Kidney (tissue), 22 donors: ENCODE measurements at places on chromosomes 3 and 15. TPM values are rescaled to one million over a fixed set of nuclear protein-coding genes. Genes with fewer than 3 reads are reported as not detected.
A peak's percentile ranks its signal among the peaks of the same experiment; 100 is the strongest.

DNA sequence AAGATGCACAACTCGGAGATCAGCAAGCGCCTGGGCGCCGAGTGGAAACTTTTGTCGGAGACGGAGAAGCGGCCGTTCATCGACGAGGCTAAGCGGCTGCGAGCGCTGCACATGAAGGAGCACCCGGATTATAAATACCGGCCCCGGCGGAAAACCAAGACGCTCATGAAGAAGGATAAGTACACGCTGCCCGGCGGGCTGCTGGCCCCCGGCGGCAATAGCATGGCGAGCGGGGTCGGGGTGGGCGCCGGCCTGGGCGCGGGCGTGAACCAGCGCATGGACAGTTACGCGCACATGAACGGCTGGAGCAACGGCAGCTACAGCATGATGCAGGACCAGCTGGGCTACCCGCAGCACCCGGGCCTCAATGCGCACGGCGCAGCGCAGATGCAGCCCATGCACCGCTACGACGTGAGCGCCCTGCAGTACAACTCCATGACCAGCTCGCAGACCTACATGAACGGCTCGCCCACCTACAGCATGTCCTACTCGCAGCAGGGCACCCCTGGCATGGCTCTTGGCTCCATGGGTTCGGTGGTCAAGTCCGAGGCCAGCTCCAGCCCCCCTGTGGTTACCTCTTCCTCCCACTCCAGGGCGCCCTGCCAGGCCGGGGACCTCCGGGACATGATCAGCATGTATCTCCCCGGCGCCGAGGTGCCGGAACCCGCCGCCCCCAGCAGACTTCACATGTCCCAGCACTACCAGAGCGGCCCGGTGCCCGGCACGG is 991 bp downstream of the SOX2 start:
- peak; percentile 55 for DNase-seq

- DNase-seq: peak; percentile 85
Measured at GRCh38 chr3:11096266-11097139, 57.8 kb upstream of the HRH1 start.

DNA sequence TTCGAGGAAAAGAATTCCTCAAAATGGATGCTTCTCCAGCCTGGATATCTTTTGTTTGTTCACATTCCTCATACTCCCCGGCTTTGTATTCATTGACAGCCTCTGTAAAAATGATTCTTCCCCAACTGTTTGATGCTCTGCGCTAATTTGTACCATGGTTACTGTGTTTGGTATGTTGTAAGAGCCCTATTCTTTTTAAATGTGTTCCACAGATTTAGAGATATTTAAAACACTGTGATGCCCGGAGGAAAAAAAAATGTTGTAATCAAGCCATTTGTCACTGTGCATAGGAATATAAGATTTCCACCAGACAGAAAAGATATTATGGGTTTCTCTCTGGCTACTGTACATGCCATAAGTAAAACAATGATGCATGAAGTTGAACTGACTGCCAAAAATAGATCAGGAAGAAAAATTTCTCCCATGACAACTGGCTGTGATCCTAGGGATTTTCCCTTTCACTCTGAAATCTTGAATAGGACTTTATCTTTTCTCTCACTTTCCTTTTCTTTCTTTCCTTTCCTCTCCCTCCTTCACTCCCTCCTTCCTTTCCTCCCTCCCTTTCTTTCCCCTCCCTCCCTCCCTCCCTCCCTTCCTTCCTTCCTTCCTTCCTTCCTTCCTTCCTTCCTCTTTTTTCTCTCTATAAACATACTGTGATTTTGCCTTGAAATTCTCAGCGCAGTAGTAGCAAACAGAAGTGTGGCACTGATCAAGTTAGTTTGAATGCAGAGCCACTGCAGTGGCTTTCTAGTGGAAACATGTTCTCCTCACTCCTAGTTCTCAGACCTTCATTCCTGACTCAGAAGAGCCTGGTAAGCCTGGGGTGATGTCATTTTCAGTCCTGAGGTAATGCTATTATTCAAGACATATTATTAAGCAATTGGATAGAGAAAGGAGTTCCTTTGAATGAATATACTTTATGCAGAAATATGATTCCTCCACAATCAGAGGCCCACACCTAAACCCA is 254.9 kb upstream of the TBL1XR1 start:
- no peak for DNase-seq

DNA sequence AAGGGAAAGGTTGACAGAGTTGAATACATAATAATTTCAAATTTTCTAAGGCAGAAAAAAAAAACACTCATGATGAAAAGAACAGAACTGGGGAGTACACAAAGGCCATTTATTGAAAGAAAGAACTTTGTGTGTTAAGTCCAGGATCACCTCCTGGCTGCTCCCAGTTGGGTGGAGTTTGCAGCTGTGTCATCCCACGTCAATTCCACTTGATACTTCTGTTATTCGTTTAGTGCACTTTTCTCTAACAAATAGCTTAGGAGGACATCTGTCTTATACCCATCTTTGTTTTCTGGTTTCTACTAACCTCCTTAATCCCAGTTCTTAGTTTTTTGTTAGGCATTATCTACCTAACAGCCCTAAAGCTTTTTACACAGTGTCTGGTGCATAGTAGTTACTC is 44.7 kb downstream of the SGO1 start:
- DNase-seq: no peak

Gene GRK7
- not detected for polyA plus RNA-seq

Gene MAGEL2
- polyA plus RNA-seq: not detected
